ENCODE measurements at places on chromosomes 6 and 20.

DNA sequence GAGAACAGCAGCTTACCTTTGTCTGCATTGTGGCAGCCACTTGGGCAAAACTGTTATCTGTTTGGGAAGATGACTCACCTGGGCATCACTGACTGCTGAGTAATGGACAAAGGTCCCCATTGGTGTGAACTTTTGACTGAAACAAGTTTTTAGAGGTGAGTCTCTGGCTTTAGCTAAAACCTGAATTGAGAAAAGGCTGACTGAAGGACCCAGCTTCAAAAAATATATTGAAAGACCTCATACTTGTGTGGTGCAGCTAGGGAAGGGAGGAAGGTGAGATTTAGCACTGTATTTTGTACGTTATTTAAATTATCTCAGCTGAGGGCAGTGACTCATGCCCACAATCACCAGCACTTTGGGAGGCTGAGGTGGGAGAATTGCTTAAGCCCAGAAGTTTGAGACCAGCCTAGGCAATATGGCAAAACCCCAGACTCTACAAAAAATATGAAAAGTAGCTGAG is 4.5 kb upstream of the CITED2 start:
- no peak for DNase-seq

GRCh38 chr20:1195226-1195625 is 8.0 kb upstream of the C20orf202 start:
- no peak for DNase-seq

- no peak for DNase-seq
Measured at GRCh38 chr20:60960500-60960899, 291.6 kb upstream of the CDH4 start.

DNA sequence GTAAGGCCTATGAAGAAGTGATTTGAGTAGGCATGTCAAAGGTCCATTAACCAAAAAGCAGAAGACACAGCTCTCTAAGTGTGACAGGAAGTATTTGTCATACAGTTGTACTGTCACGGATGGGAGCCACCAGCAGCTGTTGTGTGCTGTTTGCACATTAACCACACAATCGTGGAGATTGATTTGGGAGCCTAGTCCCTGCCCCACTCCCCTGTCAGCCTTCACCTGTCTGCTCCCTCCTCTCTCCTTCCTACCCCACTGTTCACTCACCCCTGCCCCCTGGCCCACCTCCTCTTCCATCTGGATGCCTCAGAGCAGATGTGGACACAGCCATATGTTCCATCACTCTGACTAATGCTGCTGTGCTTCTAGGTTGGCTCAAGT is 124.7 kb upstream of the SPACA1 start:
- no peak for DNase-seq

GRCh38 chr6:70080443-70081070 is 214.2 kb downstream of the COL19A1 start:
- no peak for DNase-seq

DNA sequence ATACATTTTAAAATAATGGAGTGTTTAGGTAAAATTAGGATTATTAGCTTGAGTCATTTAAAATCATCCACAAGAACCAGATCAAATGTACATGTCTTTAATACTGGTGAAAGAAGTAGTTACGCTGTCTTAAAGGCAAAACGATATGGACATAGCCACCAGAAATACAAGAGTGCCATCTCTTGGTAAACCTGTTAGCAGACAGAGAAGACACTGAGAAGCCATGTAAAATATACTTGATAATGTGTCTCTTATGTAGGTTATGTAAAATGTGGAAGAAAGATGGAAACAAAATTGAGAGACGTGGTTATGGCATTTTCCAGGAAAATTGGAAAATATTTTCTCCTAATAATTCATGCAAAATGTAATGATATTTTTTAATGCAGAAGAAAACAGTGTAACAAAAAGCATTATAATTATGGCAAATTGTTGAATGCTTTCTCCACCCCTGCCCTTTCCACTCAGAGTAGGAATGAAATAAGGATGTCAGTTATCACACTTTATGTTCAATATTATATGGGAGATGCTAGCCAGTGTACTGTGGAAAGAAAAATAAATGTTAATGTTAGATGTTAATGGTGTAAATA is 12.2 kb upstream of the SLC17A2 start:
- no peak for DNase-seq
